ENCODE measurements at places on chromosomes 13 and 19.
A peak's percentile ranks its signal among the peaks of the same experiment; 100 is the strongest.

DNA sequence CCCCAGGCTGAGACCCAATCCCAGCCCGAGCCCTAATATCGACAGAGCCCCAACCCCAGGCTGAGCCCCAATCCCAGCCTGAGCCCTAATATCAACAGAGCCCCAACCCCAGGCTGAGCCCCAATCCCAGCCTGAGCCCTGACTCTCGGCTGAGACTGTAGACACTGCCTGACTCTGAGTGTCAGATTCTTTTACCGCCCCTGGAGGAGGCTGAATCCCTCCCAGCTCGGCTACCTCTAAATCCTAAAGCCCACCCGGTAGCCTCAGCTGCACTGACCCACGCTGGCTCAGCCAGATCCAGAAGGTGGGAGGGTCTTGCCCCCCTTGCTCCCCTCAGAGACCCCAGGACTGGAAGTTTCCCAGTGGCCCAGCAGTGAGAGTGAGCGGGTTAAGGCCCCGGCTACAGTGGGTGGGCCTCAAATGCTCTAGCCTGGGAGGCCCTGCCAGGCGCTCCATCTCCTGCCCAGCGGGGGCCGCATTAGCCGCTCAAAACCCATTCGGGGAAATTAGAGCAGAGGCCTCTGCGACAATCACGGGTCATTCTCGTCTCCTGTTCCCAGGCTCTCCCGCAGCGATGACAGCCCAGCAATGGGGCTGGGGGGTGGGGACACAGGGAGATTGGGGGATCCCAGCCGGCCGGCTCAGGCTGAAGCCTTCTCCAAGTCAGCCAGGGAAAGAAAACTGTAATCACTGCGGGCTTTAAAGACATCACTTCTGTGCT is 43.8 kb downstream of the ZNRF4 start:
- no peak for DNase-seq

- no peak for DNase-seq
Measured at GRCh38 chr13:113628291-113629270, 29.4 kb downstream of the ATP4B start.

DNA sequence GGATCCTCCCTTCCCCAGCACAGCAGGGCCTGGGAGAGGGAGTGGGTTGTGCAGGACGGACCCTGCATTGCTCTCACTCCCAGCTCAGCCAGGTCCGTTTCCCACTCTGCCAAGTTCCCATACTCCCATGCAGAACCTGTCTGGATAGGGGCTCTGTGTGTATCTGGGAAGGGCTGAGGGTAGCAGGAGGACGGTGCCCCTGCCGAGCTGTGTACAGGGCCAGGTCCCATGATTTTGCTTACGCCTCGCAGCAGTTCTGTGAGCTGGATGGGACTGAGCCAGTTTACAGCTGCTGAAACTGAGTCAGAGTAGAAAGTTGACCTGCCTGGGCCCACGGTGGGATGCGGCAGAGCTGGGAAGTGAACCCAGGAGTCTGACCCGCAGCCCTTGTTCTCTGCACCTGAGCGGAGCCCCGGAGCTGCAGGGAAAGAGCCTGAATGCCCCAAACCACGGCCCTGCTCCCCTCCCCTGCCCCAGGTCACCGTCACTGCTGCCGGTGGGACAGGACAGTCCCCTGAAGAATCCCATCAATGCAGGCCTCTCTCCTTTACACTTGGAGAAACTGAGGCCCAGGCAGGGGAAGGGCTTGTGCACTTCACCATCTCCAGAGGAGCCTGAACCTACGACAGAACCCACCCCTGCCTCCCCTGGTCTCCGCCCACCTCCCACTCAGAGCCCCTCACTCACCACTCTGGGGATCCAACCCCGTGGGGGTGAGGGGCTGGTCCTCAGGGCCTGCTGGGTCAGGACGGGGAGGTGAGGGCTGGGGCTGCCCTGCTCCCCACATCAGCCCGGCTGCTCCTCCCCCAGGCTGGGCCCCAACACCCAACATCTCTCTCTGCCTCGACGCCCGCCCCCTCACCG is 3.5 kb downstream of the LILRB5 start:
- no peak for DNase-seq

DNA sequence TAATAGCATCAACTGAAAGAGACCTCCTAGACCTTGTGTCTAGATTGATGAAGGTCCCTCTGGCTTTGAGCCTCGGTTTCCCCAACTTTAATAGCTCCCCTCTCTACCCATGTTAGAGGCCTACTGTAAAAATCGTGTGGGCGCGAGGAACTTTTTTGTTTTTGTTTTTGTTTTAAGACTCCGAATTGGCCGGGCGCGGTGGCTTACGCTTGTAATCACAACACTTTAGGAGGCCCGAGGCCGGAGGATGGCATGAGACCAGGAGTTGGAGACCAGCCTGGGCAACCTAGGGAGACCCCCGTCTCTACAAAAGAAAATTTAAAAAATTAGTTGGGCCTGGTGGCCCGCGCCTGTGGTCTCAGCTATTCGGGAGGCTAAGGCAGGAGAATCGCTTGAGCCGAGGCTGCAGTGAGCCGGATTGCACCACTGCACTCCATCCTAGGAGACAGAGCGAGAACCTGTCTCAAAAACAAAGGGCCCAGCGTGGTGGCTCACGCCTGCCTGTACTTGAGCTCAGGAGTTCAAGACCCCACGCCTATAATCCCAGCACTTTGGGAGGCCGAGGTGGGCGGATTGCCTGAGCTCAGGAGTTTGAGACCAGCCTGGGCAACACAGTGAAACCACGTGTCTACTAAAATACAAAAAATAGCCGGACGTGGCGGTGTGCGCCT is 858 bp upstream of the PPP6R1 start:
- no peak for DNase-seq

DNA sequence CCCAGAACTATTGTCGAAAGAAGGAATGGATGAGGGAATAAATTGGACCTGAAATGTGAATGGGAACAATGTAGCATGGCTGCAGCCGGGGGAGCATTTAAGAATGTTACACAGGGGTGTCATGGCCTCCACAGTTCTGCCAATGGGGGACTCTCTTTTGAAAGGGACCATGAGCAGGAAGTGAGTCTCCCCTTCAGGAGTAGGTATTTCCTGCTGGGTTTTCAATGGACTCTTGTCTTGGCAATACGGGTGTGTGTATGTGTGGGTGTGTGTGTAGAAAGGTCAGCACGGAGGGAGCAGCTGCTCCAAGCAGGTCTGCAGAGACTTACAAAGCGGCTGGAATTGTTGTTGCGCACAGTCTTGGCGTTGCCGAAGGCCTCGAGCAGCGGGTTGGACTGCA is 24.4 kb downstream of the MYO1F start:
- peak; percentile 10 for DNase-seq

GRCh38 chr19:4431808-4432674 is 25.6 kb downstream of the UBXN6 start:
- no peak for DNase-seq
